Sigmoid colon (tissue), 7 donors: ENCODE measurements at places on chromosomes 2 and 18. TPM values are rescaled to one million over a fixed set of nuclear protein-coding genes. Genes with fewer than 3 reads are reported as not detected.

DNA sequence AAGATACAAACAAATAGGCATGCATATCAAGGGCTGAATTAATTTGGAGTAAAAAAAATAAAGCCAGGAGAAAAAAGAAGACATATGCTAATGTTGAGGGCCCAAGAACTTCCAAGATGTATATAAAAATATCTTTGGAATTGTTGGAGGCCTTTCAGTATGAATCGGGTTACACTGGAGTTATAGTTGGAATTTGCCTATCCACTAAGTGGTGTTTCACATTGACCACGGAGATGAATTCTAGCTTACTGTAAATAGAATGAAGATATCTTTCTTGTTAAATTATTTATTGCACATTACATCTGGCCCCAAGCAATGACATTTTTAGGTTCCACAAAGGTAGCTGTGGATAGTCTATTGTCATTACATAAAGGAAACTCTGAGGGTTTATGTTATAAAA, 38.5 kb upstream of the TRIB2 start:
- H3K4me1 ChIP-seq = no peaks in the 10 kb centered on the region
- no peak overlapping the region for H3K4me3 ChIP-seq
- no peak for DNase-seq
- no peak overlapping the region for H3K27ac ChIP-seq
- H3K27me3 ChIP-seq = no peaks in the 10 kb centered on the region

- no peak overlapping the region for H3K4me3 ChIP-seq
- H3K27ac ChIP-seq = no peak overlapping the region
- H3K4me1 ChIP-seq = no peaks in the 10 kb centered on the region
- no peaks in the 10 kb centered on the region for H3K36me3 ChIP-seq
- H3K27me3 ChIP-seq = no peaks in the 10 kb centered on the region
- no peak for DNase-seq
Observed at GRCh38 chr2:54318821-54319220, 62.8 kb upstream of the TSPYL6 start.

DNA sequence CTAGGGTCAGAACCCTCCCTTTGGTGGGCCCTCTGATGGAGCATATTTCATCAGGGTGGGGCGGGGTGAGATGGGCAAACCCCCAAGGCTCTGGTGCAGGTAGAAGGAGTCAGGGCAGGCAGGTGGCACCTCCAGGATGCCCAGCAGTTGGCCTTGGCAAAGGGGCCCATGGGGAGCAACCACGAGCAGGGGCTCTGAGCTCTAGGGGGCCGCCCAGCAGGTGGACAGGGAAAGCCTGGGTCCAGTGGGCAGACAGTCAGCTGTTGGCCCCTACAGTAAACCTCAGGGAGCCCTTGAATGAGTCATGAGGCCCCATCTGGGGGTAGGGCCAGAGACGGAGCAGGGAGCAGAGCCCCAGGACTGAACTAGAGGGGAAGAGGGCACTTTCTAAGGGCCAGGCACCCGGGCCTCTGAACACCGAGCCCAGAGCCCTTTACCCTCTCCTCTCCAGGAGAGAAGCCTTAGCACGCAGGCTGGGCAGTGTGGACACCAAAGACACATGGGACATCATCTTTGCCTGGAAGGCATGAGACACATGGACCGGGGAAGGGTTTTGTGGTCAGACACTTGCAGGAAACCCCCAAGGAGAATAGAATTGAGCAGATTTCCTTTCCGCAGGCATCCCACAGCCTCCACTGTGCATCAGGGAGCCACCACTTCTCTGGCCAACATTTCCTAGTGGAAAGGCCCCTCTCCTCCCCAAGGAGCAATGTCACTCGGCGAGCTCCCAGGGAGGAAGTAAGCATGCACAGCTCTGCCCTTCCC, 257.3 kb downstream of the GLI2 start:
- H3K4me3 ChIP-seq = no peak overlapping the region
- H3K27me3 ChIP-seq = no peaks in the 10 kb centered on the region
- DNase-seq = no peak
- no peak overlapping the region for H3K27ac ChIP-seq
- H3K4me1 ChIP-seq = no peaks in the 10 kb centered on the region

- no peaks in the 10 kb centered on the region for H3K27me3 ChIP-seq
- DNase-seq = peak; percentile 13
- H3K36me3 ChIP-seq = no peaks in the 10 kb centered on the region
- H3K4me3 ChIP-seq = no peak overlapping the region
- no peak overlapping the region for H3K27ac ChIP-seq
- no peaks in the 10 kb centered on the region for H3K4me1 ChIP-seq
Observed at GRCh38 chr2:29238497-29238896, 123.3 kb downstream of the CLIP4 start.

OR6B3 gene
- total RNA-seq = not detected

LIPG gene
- under 0.01 TPM for total RNA-seq

DNA sequence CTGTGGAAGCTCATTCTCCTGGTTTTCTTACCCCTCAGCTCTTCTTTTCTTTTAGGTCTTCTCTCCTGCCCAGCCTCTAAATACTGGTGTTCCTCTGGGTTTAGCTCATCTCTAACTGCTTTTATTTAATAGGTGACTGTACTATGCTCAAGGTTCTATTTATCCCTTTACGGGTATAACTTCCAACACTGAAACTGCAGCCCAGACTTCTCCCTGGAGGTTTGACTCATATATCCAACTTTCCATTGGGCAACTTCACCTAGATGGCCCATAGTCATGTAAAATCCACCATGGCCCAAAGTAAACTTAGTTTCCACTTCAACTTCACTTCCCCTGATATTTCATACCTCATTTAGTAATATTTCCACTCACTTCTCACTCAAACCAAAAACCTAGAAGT, 273.1 kb downstream of the PLCL1 start:
- DNase-seq = no peak
- H3K4me3 ChIP-seq = no peak overlapping the region
- H3K36me3 ChIP-seq = no peaks in the 10 kb centered on the region
- H3K27ac ChIP-seq = no peak overlapping the region
- H3K27me3 ChIP-seq = no peaks in the 10 kb centered on the region
- H3K4me1 ChIP-seq = no peaks in the 10 kb centered on the region

GRCh38 chr18:22167471-22168241, 1.7 kb upstream of the GATA6 start:
- H3K27ac ChIP-seq = no peak overlapping the region
- no peaks in the 10 kb centered on the region for H3K36me3 ChIP-seq
- peaks cover 66% of the 10 kb centered on the region for H3K27me3 ChIP-seq

C1QL2 gene
- total RNA-seq = not detected

- no peaks in the 10 kb centered on the region for H3K4me1 ChIP-seq
- H3K36me3 ChIP-seq = no peaks in the 10 kb centered on the region
- no peak for DNase-seq
- no peak overlapping the region for H3K4me3 ChIP-seq
- no peak overlapping the region for H3K27ac ChIP-seq
Observed at GRCh38 chr2:201820383-201821007, 14.2 kb downstream of the CDK15 start.

GRCh38 chr18:44856157-44856556, 175.5 kb downstream of the SETBP1 start:
- DNase-seq = no peak
- no peak overlapping the region for H3K4me3 ChIP-seq
- H3K27ac ChIP-seq = peak overlapping the region; percentile 60
- H3K4me1 ChIP-seq = peaks cover 47% of the 10 kb centered on the region

DNA sequence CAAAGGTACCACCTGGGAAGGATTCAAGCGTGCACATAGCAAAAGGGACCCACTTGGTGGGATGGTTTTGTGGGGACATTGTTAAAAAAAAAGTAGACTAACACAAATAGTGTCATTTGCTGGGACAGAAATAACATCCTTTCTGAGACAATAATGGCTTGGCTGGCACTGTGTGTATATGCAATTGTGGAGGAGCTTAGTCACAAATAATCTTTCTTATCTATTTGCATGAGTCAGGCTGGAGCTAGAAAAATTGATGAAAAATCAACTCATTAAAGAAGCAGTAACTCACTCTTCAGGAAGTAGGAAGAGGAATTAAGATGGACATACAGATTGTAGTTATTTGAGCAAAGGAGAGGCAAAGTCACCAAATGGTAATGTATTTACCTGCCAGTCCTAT, 29.5 kb upstream of the ITGB6 start:
- H3K27me3 ChIP-seq = no peaks in the 10 kb centered on the region
- peaks cover 9% of the 10 kb centered on the region for H3K4me1 ChIP-seq
- no peak overlapping the region for H3K4me3 ChIP-seq
- no peaks in the 10 kb centered on the region for H3K36me3 ChIP-seq

DNA sequence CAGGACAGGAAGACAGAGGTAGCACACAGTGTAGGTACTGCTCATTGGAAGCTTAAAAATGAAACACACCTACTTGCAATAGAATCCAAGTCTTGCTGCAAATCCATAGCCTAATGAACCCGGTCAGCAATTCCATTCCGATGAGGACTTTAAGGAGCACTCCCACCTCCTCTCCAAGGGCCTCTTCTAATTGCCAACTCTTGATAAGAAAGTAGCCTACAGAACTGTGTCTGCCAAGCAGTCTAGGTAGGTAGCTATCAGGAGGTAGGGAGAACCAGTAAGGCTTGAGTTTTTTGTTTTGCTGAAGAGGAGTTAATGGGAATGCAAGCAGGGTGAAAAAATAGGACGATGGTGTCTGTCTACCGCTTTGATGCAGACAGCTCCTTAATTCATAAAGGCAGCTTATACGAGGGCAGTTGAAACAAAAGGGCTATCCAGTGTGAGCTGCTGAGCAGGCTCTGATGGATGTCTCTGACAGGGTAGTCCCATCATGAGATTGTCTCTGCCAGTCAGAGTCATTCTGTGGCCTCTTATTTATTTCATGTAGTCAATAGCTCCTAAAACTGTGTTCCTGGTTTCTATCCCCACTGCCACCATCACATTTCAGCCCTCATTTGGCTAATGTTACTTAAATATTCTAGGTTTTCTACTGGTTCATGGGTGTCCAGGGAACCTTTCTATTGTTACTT, 155.6 kb upstream of the DNMT3A start:
- H3K27me3 ChIP-seq = no peaks in the 10 kb centered on the region
- H3K4me1 ChIP-seq = peaks cover 8% of the 10 kb centered on the region
- no peaks in the 10 kb centered on the region for H3K36me3 ChIP-seq
- no peak overlapping the region for H3K27ac ChIP-seq

HYCC2 gene
- 20.2 TPM for total RNA-seq

CCDC150 gene
- 1.4 TPM for total RNA-seq

HAAO gene
- 2.5 TPM for total RNA-seq

CRACDL gene
- 0.55 TPM for total RNA-seq
